ENCODE measurements at places on chromosomes 13 and 19.

GRCh38 chr19:4521170-4521887, 3.0 kb upstream of the PLIN4 start:
- DNase-seq = no peak

DNA sequence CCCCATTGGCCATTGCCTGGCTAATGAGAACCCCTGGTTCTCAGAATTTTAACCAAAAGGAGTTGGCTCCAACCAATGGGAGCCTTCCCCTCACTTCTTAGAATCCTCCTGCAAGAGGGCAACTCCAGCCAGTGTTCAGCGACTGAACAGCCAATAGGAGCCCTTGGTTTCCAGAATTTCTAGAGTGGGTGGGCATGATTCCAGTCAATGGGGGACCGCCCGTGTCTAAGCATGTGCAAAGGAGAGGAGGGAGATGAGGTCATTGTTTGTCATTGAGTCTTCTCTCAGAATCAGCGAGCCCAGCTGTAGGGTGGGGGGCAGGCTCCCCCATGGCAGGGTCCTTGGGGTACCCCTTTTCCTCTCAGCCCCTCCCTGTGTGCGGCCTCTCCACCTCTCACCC, 9.5 kb upstream of the SWSAP1 start:
- no peak for DNase-seq

DNA sequence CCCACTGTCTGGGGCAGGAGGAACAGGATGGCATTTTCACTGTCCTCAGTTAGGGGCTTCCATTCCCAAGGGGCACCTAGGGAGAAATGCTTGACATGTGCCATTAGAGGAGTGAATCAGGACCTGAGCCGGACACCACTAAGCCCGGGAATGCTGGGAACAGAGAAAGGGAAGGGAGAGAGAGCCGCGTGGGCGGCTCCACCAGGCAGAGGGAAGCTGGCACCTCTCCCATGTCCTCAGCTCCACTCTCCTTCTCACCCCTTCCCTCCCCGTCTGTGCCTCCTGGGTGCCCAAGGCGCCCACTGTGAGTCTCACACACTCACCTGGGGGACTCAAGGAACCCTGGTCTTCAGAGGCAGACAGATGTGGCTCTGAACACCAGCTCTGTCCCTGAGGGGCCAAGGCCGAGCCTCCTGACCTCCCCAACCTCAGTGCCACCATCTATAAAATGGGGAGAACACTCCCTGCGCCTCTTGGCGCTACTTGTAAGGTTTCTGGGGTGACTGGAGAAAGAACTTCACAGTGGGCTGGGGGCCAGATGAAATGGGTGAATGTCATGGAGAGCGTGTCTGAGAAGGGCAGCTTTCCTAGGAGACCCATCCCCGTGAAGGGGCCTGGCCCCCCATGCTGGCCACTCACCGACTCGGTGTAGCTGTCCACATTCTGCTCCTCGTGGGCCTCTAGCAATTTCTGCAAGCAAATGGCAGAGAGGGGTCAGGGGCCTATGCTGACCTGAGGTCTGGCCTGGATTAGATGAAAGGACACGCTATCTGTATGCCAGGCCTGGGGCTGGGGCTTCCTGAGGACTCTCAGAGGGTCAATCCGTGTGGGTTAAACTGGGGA, 5.3 kb upstream of the KPTN start:
- no peak for DNase-seq

GRCh38 chr13:56189978-56190377, 950.7 kb upstream of the PRR20A start:
- DNase-seq = no peak

DNA sequence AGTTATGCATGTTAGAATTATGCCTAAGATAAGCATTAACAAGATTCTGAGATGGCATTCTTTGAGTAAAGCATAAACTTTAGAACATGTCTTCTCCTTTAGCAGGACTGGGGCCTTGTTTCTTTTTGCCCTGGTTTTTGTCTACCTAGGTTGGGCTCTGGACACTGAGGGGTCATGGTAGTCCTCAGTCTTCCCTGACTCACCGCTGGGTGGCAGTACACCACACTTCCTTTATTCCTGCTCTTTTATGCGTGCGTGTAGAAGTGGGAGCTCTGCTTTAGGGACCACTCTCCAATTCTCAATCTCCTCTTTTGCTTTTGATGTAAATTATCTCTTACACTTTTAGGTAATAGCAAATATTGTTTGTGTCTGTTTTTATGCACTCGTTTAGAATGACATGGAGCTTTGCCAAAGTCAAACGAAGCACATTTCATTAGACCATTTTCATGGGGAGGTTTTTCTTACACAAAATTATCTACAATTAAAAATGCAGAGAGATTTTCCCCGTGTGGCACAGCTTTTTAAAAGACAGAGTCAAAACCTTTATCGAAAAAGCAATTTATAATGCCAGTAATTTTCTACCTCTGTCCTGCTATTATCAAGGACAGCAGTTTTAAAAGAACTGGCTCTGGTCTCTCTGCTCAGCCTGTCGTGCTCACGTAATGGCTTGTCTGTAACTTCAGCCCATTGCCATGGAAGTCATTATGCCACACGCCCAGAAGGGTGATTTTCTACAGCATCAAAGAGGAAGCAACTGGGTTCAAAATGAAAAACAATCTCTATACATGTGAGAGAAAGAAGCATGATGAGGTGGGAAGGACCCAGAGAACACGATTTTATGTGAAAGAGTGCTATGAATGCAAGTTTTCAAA, 413.9 kb downstream of the COG6 start:
- peak; percentile 56 for DNase-seq

DNA sequence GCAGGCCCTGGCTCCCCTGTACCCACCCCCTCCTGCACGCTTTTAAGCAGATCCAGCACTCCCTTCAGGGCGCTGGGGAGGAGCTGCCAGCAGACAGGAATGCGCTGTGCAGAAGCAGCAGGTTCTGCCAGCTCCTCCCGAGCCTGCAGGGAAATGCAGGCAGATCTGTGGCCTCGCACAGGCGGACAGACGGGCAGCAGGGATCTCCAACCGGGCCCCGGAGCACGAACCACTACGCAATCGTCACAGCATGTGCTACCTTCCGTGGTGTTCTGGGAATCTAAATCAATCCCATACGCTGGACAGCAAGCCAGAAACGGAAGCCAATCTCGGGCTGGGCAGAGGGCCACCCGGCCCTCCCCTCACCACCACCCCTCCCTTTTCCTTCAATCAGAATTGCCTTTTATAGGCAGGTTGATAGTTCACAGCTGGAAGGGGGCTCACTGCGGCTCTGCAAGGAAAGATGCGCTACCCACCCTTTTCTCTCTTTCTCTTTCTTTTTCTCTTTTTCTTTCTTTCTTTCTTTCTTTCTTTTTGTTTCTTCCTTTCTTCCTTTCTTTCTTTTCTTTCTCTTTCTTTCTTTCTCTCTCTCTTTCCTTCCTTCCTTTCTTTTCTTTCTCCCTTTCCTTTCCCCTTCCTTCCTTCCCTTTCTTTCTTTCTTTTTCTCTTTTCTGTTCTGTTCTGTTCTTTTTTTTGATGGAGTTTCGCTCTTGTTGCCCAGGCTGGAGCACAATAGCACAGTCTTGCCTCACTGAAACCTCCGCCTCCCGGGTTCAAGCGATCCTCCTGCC, 99.9 kb downstream of the GNG7 start:
- no peak for DNase-seq

DNA sequence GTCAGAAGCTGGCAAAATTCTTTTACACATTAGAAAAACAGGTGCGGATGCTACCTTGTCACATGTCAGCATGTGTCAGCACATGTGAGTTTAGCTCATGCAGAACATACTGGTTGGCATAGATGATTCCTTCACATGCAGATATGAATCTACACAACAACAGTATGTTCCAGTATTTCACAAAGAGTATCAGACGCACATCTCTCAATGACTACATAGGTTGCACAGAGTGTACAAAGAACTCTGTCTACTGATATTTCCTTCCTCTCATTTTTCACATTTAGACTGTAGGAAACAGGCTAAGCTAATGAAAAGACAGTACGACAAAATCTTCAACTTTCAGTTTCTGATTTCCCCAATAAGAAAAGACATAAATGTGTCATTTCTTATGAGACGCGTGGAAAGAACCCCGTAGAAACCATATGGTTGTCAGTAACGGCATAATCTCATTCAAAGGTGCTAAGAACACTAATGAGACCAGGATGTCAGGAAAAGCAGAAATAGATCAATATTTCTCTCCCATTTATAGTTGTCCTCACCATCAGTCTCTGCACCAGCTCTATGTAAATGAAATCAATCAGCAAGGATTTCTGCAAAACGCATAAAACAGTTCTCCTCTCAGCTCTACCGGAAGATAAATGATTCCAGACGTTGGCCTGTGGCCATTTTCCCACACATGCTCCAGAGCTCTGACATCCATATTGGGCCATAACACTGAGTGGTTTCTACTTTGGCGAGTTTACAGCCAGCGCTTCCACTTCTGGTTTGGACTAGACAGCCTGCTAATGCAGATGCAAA, 81.2 kb downstream of the STARD13 start:
- DNase-seq = no peak

DNA sequence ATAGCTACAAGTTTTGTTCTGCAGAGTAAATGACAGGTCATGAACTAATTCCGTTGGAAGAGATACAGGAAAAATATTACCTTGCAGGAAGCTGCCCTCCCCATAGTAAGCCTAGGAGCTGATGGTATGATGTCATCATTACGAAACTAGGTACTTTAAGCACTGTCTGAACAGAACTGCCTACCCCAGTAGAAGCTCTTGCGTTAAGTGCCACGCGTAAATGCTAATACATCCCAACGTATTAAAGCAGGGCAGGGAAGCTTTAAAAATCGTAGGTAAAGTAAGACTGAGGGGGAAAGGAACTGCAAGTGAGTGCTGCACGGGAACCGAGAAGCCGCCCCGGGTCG, 572 bp downstream of the UGGT2 start:
- no peak for DNase-seq

- DNase-seq = no peak
These were observed 24.5 kb upstream of the LGALS16 start for GRCh38 chr19:39631178-39631577.

Data from GM13976 (cell line).